ENCODE measurements at places on chromosomes 3 and 15.

- DNase-seq: no peak
Measured at GRCh38 chr3:39671600-39671999, 137.8 kb upstream of the MYRIP start.

- no peak for DNase-seq
Measured at GRCh38 chr3:37918627-37919026, 56.9 kb downstream of the CTDSPL start.

GRCh38 chr15:37820380-37821128 is 113.9 kb upstream of the TMCO5A start:
- no peak for DNase-seq

- peak; percentile 55 for DNase-seq
Measured at GRCh38 chr15:96356494-96357455, 26.3 kb downstream of the NR2F2 start.

DNA sequence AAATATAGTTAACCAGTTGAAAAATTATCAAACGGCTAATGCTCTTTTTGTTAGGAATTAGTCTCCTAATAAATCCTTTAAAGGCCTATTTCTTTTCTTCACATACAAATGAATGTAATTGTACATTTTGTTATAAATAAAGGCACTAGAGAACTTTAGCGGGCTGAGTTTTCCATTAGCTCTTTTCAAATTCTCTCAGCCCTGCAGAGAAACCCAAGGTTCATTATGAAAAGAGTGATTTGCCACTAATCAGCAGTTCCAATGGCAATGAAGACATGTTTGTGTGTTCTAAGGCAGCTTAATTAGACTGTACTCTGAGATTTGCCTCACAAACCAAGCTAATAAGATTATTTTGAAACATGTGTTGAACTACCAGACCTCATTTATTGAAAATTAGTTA is 64.6 kb upstream of the P2RY1 start:
- DNase-seq: no peak

GRCh38 chr3:107690522-107691138 is 167.9 kb downstream of the BBX start:
- DNase-seq: peak; percentile 37

DNA sequence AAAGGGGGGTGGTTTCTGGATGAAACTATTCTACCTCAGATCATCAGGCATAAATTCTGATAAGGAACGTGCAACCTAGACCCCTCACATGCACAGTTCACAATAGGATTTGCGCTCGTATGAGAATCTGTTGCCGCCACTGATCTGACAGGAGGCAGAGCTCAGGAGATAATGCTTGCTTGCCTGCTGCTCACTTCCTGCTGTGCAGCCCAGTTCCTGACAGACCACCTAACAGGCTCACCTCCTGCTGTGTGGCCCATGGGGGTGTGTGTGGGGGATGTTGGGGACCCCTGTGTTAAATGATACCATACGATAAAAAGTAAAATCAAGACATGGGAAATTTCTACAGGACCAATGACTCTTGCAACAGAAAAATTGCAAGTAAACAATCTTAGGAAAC is 24.0 kb downstream of the CP start:
- DNase-seq: no peak

DNA sequence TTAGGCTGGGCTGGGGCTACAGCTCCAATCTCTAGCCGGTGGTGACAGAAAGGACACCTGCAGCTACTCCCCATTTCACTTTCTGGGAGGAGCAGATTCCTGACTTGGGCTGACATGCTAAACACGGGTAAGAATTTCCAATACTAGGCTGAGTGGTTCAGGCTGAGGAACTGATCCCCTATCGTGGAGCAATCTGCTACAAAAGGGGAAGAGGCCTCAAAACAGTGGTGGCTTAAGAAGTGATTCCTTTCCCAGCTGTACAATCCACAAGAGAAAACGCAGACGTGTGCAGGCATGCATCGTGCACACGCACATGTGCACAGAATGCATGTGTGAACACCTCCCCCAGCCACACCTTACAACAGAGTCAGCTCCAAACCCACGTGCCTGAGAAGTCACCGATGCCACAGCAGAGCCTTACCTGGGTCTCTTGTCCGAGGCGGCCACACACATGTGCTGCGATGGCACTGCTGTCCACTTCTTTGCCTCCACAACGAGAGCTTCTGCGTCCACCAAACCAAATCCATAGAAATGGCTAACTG is 86.7 kb upstream of the SNRPA1 start:
- no peak for DNase-seq

GRCh38 chr3:18189282-18190050 is 235.7 kb downstream of the SATB1 start:
- DNase-seq: no peak

- DNase-seq: no peak
Measured at GRCh38 chr15:29345549-29346525, 76.2 kb upstream of the NSMCE3 start.

DNA sequence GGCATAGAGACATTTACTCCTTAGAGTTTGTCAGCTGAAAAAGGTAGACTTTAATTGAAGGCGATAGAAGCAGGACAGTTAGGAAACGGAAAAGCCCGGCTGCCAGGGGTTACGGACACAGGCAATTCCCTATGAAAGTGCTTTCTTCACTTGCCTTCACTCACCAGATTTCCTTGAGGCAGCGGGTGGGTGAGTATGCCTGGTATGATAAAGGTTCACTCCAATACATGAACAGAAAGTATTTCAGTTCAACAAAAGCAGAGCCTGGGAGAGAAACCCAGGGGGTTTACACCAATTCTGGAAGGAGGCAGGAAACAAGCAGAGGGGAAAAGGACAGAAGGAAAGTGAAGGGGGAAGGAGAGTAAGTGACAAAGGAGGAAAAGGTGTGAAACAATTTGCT is 53.9 kb downstream of the QTRT2 start:
- no peak for DNase-seq

DNA sequence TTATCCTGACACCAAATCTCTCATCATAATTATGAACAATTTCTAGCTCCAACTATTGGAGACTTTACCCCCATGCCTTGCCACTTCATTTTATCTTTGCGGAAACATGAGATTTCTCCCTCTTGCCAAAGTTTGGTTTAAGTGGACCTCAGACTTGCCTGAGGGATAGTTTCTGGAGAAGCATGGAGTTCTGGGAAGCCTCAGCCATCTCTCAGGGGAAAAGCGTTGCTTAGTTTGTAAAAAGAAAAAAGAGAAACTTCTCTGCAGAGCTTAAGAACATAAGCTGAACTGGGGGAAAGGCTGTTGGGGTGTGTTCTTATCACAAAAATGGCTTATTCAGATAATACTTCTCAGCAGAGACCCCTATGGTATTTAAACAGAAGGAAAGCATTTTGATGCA is 347.4 kb upstream of the ADAMTS9 start:
- no peak for DNase-seq

DNA sequence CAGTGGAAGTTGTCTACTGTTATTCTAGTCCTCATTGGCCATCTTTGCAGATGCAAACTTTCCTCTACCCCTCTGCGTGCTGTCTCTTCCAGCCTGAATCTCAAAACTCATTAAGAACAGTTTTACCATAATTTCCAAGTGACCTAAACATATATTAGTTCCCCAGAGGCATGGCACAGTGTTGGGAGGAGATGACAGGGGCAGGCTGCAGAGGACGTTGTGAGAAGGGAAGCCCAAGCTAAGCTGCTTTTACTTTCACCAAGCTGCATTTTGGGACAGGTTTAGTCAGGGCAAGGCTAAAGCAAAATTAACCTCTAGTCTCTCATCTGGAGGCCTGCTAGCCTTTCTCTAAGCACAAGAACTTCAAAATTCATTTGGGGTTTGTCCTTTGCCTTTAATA is 318.6 kb upstream of the SATB1 start:
- no peak for DNase-seq

- no peak for DNase-seq
Measured at GRCh38 chr15:88057836-88058235, 198.7 kb downstream of the NTRK3 start.

DNA sequence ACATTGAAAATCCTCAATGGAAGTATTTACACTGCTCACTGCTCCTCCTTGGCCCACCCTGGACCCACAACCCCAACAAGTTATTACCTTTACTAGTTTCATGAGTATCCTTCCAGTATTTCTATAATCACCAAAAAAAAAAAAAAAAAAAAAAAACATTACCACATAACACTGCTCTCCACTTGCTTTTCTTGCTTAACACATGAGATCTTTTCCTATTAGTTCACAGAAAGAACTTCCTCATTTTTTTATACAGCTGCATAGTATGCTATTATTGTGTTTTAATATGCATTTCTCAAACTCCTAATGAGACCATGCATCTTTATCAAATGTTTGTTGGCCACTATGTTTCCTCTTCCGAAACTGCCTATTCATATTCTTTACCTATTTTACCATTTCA is 14.6 kb downstream of the GABPB1 start:
- no peak for DNase-seq

DNA sequence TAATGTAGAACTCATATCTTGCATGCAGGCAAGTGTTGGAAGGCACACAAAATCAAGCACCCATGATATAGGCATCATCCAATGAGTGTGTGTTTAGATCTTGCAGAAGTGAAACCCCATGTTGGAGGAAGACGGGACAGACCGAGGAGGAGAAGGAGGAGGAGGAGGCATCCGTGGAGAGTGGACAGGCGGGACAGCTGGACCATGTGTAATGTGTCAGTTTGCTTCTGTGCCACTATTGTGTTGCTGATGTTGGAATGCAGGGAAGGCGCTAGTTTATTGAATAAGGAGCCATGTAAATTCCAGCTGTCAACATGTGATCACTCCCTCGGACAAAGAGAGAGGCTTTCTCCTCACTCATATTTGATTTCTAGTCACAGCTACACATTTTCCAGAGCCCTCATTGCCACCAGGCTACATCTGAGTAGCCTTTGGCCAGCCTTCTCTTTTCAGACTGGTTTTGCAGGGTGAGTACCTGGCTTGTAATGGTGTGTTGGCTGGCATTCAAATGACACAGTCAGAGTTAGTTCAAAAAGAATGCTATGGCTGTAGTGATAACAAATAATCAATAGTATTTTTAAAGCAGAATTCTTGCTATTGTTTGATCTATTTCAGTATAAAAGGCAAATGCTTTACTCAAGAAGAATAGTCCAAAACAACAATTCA is 1037.6 kb upstream of the NR2F2 start:
- no peak for DNase-seq

DNA sequence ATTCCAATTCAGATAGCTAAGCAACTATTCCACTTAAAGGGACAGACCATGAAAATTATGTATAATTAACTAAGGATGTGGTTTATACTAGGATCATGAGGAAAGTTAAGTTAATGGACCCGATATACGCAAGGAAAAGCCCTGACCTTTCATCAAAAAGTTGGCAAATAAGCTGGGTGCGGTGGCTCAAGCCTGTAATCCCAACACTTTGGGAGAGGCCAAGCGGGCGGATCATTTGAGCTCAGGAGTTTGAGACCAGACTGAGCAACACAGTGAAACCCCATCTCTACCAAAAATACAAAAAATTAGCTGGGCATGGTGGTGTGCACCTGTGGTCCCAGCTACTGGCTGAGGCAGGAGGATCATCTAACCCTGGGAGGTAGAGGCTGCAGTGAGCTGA is 39.6 kb downstream of the SCAP start:
- no peak for DNase-seq

- DNase-seq: no peak
Measured at GRCh38 chr3:28980631-28981030, 300.2 kb upstream of the RBMS3 start.

- DNase-seq: no peak
Measured at GRCh38 chr3:131457220-131457619, 45.6 kb downstream of the MRPL3 start.

- DNase-seq: no peak
Measured at GRCh38 chr15:44264148-44264547, 24.4 kb upstream of the GOLM2 start.

GRCh38 chr3:28924744-28925360 is 356.0 kb upstream of the RBMS3 start:
- no peak for DNase-seq

GRCh38 chr3:48723725-48724124 is 6.7 kb upstream of the IP6K2 start:
- DNase-seq: no peak

All from NCI-H526 (cell line).